Foreskin keratinocyte (primary cell): ENCODE measurements at places on chromosomes 1 and 21.

DNA sequence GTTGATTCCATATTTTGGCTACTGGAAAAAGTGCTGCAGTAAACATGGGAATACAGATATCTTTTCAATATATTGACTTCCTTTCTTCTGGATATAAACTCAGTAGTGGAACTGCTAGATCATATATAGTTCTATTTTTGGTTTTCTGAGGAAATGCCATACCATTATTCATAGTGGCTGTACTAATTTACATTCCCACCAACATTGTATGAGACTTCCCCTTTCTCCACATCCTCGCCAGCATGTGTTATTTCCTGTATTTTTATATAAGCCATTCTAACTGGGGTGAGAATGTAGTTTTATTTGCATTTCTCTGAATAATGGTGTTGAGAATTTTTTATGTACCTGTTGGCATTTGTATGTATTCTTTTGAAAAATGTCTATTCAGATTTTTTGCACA, 385.2 kb downstream of the NUF2 start:
- DNase-seq, result no peak

DNA sequence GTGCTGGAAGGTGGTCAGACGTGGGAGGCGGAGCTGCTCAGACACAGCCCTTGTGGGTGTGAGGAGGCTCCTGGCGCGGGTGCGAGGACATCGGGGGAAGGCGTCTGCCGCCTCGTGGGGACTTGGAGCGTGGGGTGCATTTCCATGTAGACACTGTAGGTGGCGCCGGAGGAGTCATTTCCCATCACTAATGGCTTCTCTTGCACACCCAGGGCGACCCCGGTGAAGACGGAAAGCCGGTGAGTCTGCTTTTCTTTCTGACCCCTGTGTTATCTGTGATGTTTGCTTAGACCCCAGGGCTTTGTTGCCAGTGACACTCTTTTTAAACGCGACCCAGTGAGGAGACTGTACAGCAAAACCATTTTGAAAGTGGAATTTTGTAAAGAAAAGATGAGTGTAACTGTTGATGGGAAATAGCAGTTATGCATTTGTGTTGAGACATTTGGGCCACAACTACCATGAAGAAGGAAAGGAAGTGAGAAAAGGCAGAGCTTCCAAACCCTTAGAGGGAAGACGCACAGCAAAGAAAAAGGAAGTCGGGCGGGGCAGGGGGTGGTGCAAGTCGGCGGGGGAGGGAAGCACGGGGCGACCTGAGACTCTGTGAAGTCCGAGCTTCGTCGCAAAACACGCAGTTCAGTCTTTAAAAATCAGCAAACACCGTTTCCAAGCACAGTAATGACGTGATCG, 64.0 kb downstream of the SLC19A1 start:
- no peak for DNase-seq

DNA sequence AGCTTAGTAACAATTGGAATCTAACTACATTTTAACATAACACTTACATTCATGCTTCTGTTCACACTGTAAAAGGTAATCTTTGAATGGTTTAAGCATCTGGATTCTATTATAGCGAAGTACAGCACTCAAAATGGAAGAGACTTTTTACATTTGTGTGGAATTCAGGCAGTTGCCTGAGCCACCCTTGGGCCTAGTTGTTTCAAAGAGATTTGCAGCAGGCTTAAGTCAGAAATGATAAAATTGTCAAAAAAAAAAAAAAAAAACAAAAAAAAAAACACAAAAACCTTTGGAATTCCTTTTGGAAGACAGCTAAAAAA, 199.9 kb downstream of the LYPLAL1 start:
- no peak for DNase-seq

DNA sequence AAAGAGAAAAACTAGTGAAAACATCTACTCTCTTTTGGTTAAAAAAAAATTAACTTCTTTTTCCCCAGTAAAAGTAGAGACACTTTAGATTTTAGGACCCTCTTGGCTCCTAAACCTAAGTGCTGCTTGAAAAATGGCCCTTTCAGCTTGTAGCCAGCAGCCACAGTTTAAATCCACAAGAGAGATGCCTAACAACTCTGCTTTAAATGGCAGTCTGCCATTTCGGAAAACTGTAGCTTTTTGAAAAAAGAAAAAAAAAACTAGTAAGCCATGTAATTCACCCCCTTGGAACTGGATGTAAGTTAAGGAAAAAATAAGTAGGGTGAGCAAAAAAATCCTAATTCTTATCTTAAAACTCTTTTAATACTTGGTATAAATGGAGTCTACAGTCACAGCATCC, 56.0 kb downstream of the LHX9 start:
- DNase-seq, result no peak

DNA sequence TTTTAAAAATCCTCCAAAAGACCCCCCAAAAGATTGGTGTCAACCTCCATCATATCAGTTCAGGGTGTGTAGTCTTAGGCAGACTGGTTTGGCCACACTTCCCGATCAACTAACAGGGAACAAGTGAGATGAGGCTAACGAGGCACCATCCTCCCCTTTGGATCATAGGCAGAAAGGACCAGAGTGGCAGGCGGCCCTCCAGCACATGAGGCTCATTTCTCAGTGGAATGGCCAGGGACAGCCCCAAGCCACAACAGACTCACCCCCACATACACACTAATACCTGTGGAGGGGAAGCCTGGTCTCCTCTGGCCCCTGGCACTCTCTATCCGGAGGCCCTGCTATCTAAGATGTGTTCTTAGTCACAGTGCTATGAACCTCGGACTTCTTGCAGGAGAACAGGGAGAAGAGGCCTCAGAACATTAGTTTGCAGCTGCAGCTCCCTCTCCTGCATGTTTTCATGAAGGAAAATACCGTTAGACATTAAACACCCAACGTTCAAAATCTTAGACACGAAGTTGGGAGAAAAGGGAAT, 17.3 kb upstream of the CAPN2 start:
- no peak for DNase-seq

- DNase-seq, result peak; percentile 64
Observed at GRCh38 chr1:67339623-67340343, 32.1 kb downstream of the IL12RB2 start.

DNA sequence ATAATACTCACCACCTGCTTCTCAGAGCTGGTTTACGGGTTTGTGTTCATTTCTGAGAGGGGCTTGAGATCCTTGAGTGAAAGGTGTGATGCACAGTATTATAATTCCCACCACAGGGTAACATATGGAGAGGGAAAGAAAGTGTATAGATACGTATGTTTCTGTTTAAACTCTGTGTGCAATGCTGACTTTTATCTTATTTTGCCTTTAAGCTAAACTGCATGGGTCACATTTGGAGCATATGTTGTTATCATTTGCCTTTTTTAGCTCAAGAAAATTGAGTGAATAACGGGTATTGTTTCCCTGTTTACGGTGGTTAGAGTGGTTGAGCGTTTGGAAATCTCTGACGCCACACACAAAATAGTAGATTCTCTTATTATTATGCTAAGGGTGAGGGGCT, 191.1 kb upstream of the NFIA start:
- DNase-seq, result no peak
